ENCODE measurements at places on chromosomes 2 and 18. TPM values are rescaled to one million over a fixed set of nuclear protein-coding genes. Genes with fewer than 3 reads are reported as not detected.

- no peak for DNase-seq
Measured at GRCh38 chr2:227865291-227865690, 6.1 kb upstream of the DAW1 start.

GRCh38 chr2:238911376-238912227 lies 63.7 kb downstream of the TWIST2 start:
- DNase-seq, result no peak

Gene DNAH7
- polyA plus RNA-seq, result 1.4 TPM

Gene PJVK
- not detected for polyA plus RNA-seq

DNA sequence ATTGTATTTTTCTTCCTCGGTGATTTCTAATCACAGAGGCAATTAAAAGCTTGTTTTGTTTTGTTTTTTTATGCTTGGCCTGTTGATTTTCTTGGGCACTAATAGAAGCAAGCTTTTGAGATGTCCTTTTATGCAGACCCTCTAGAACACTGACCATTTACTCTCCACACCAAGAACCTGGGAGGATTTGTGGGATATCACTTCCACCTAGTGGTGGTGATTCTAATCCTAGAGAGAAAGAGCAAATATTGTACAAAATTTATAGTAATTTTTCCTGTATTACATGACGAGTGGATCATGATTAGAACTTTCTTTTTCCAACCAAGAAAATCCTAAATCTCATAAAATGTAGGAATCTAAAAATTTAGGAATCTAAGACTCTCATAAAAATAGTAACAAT lies 23.4 kb downstream of the NEMP2 start:
- DNase-seq, result no peak

Gene IL1RL2
- polyA plus RNA-seq, result not detected

Gene GALNT1
- 21.5 TPM for polyA plus RNA-seq
